ENCODE measurements at places on chromosomes 5 and 9. TPM values are rescaled to one million over a fixed set of nuclear protein-coding genes. Genes with fewer than 3 reads are reported as not detected.

GPX8 gene
- 38.3 TPM for total RNA-seq

IL5 gene
- total RNA-seq: not detected

SPINK6 gene
- not detected for total RNA-seq

SPAAR gene
- total RNA-seq: 1.8 TPM

ECSCR gene
- total RNA-seq: 24.9 TPM

FOXD4L6 gene
- total RNA-seq: not detected

IFNB1 gene
- total RNA-seq: not detected

LRRC19 gene
- total RNA-seq: 12.1 TPM

IFNA14 gene
- total RNA-seq: not detected

CARTPT gene
- 0.23 TPM for total RNA-seq

TAF11L10 gene
- not detected for total RNA-seq

PPIC gene
- total RNA-seq: 30.5 TPM

PCDHA1 gene
- 0.12 TPM for total RNA-seq

CDH6 gene
- 89.1 TPM for total RNA-seq

PHYKPL gene
- 89.3 TPM for total RNA-seq

ORM1 gene
- total RNA-seq: 3.7 TPM

SHISAL2B gene
- total RNA-seq: not detected

PCDHA12 gene
- 0.35 TPM for total RNA-seq

GDNF gene
- total RNA-seq: 7.5 TPM

TLE4 gene
- total RNA-seq: 77.3 TPM

ANKRD18A gene
- 2.9 TPM for total RNA-seq

THG1L gene
- 10.5 TPM for total RNA-seq

PCYOX1L gene
- total RNA-seq: 9.9 TPM

ARAP3 gene
- total RNA-seq: 17.6 TPM

C5orf52 gene
- total RNA-seq: not detected

SEMA6A gene
- total RNA-seq: 56.8 TPM

LMX1B gene
- 4.1 TPM for total RNA-seq
